Activated naive CD4-positive, alpha-beta T cell treated with anti-CD3 and anti-CD28 coated beads, Interleukin-2, amount 10 ng/mL, durations not matched to agents 5 hours and 36 hours (primary cell): ENCODE measurements at places on chromosomes 1 and 21. TPM values are rescaled to one million over a fixed set of nuclear protein-coding genes. Genes with fewer than 3 reads are reported as not detected.

LEFTY1 gene
- not detected for total RNA-seq

FTCD gene
- 0.23 TPM for total RNA-seq

C8A gene
- total RNA-seq: not detected

VTCN1 gene
- not detected for total RNA-seq

OR2L3 gene
- total RNA-seq: not detected

ABCG1 gene
- 14.0 TPM for total RNA-seq

PLEKHA6 gene
- 0.03 TPM for total RNA-seq

ANGPTL3 gene
- total RNA-seq: not detected

AIDA gene
- total RNA-seq: 70.4 TPM

SRGAP2B gene
- total RNA-seq: 31.4 TPM

HAPLN2 gene
- not detected for total RNA-seq

CLCNKB gene
- not detected for total RNA-seq

C1orf87 gene
- total RNA-seq: not detected

APOBEC4 gene
- total RNA-seq: not detected

CD247 gene
- total RNA-seq: 251 TPM

RRP15 gene
- 14.2 TPM for total RNA-seq

RBM11 gene
- 0.43 TPM for total RNA-seq

AGT gene
- total RNA-seq: not detected

MYCBP gene
- 48.7 TPM for total RNA-seq

RGS5 gene
- 4.3 TPM for total RNA-seq

MNDA gene
- not detected for total RNA-seq

LGALS8 gene
- 113 TPM for total RNA-seq

ANKRD65 gene
- total RNA-seq: not detected

ADGRL4 gene
- total RNA-seq: not detected

CCDC181 gene
- total RNA-seq: not detected

FCRL5 gene
- 0.08 TPM for total RNA-seq

RASSF5 gene
- 212 TPM for total RNA-seq

GALE gene
- total RNA-seq: 13.6 TPM

ZBTB37 gene
- 13.0 TPM for total RNA-seq

ZBTB7B gene
- total RNA-seq: 119 TPM

RPL5 gene
- total RNA-seq: 1,197 TPM

IGSF9 gene
- total RNA-seq: not detected

OR2G3 gene
- not detected for total RNA-seq

CSF3R gene
- 0.25 TPM for total RNA-seq

CYP2J2 gene
- 0.94 TPM for total RNA-seq

FCGR1A gene
- total RNA-seq: not detected

UTS2 gene
- total RNA-seq: not detected

F3 gene
- not detected for total RNA-seq

GUCA2A gene
- total RNA-seq: not detected

PGBD5 gene
- not detected for total RNA-seq

TMIGD3 gene
- total RNA-seq: not detected
